Inflammatory macrophage (primary cell): ENCODE measurements at places on chromosomes 16 and 17.

DNA sequence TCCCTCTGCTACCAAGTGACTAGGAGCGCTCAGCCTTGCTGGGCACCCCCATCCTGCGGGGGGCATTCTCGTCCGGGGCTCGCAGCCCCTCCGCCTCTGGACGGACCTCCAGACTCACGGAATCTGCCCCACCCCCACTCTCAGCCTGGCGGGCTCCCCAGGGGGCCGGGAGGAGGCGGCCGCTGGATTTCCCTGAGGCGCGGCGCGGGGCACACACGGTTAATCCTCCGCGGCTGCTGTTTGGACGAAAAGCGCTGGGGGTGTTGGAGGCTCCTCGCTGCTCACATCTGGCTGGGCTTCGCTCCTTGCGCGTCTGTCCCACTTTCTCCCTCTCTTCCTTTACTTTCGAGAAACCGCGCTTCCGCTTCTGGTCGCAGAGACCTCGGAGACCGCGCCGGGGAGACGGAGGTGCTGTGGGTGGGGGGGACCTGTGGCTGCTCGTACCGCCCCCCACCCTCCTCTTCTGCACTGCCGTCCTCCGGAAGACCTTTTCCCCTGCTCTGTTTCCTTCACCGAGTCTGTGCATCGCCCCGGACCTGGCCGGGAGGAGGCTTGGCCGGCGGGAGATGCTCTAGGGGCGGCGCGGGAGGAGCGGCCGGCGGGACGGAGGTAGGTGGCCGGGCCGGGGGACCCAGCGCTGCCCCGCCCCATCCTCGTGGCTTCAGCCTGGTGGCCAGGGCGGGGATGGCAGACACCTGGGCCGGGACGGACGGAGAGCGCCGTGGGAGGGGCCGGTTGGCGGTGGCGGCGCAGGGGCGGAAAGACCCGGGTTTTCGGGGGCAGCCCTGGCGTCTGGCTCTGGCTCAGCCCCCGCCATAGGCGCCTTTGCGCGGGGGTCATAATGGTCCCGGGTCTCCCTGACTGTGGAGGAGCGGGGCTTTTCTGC lies at the start of gene C1QTNF1:
Gene C1QTNF1 (plus strand): TSS at position 284 of the 886 bp plus-strand sequence. CDS start 19,800 bp downstream, outside the sequence.
- no peak for DNase-seq

GRCh38 chr16:88685156-88686061 lies 898 bp downstream of the SNAI3 start:
- DNase-seq: peak; percentile 68

- peak; percentile 61 for DNase-seq
Measured at GRCh38 chr17:28896884-28897768, at the start of gene FLOT2. TSS of gene FLOT2 (minus strand) at chr17:28897733. CDS start at chr17:28897574, 159 bp downstream.

DNA sequence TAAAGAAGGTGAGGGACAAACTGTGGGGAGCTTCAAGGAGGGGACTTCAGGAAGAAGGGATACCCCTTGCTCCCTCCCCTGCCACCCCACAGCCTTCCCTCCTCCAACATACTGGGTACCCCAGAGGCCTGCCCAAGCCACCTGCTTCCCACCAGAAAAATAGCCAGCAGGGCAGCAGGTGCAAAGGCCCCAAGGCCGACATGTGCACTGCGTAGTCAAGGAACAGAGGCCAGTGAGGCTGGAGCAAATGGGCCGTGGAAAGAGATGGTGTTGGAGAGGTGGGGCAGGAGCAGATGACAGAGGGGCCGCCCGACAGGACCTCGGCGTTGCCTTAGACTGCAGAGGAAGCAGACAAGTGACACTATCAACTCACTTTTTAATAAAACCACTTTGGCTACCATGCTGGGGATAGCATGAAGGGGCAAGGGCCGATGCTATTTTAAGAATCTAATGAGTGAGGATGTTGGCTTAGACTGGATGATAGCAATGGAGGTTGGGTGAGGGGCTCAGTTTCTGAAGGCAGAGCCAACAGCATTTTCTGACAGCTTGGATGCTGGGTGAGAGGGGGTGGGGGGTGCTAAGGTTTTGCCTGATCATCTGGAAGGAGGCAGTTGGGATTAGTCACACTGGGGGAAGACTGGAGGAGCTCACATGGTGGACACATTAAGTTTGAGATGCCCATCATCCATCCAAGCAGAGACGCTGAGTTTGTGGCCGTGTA lies 72.8 kb upstream of the TOB1 start:
- DNase-seq: no peak

- DNase-seq: peak; percentile 69
Measured at GRCh38 chr17:50931144-50931908, 65.2 kb upstream of the TOB1 start.

DNA sequence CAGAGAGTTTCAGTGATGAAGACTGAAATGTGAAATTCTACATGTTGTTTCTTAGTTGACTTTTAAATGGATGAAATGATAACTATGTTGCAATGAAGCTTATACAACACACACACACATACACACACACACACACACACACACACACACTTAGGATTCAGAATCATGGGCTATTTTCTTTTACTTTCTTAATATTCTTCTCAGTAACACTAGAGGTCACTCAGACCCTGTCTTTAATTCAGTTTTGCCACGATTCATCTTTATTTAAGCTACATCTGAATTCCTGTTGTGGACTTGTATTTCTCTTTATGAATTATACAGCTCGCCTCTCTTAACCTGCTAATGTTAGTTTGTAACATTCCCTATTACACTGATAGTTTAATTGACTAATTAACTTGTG lies 109.6 kb upstream of the GOT2 start:
- peak; percentile 45 for DNase-seq

GRCh38 chr17:55690105-55690508 lies 32.6 kb downstream of the TMEM100 start:
- DNase-seq: peak; percentile 82

- no peak for DNase-seq
Measured at GRCh38 chr17:67253384-67253783, 8.4 kb upstream of the HELZ start.

GRCh38 chr17:18040261-18040858 lies 1.2 kb downstream of the GID4 start:
- no peak for DNase-seq

DNA sequence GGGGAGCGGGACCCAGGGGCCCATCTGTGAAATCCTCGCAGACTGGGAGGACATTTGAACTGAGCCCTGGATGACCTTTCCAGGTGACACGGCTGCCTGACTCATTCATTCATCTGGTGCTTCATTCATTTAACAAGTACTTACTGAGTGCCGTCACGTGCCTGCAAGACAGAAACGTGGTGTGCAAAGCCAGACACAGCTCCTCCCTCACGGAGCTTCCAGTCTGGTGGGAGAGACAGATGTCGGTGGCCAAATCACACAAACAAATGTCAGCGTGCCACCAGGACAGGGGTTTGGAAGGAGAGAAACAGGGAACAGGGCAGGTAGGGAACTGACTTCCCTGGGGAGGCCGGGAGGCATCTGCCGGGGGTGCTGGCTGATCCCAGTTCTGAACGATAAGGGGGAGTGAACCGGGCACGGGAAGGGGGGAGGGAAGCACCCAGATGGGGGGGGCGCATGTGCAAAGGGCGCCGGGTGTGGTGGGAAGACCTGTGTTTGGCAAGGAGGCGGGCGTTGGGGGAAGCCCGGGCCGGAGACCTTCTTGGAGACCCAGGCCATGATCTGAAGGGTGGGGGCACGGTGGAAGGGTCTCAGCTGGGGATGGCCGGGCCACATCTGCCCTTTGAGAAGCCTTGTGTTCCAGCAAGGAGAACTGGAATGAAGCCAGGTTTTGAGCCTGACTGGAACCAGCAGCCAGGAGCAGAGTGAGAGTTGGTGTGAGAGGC lies 93.6 kb upstream of the CIBAR2 start:
- no peak for DNase-seq

DNA sequence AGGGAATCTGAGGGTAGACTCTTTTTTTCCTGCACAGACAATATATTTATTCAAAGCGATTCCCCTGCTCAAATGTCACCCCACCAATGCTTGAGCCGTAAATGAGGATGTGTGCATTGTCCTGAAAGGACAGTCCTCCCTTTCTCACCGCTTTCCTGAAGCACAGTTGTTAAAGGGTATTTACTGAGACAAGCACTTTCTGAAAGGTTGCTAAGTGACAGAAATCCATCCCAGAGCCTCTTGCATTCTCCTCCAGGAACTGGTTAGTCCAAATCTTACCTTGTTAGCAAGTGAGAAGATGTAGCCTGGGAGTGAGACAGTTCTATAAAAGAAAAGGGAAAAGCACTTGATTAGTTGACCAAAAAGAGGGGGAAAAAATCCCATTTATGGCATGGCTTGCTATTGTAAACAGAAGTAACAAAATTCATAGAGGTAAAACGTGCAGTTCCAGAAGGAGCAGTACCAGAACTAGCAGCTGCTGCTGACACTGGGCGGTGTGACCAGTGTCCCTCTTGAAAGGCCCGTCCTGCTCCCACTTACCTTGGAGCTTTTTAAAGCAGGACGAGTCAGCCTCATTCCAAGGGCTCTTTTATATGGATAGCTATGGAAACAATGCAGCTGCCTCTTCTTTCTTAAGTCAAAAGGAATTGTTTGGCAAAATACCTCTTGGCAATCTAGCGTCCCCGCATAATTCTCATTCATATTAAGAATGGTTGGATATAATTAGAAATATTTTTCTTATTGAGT lies at the start of gene MYH2:
Gene MYH2 (minus strand): TSS at position 563 of the 747 bp plus-strand sequence. CDS start 1,738 bp downstream, outside the sequence.
- DNase-seq: no peak

GRCh38 chr16:3158026-3158509 lies 23.2 kb downstream of the ZNF213 start:
- DNase-seq: no peak

DNA sequence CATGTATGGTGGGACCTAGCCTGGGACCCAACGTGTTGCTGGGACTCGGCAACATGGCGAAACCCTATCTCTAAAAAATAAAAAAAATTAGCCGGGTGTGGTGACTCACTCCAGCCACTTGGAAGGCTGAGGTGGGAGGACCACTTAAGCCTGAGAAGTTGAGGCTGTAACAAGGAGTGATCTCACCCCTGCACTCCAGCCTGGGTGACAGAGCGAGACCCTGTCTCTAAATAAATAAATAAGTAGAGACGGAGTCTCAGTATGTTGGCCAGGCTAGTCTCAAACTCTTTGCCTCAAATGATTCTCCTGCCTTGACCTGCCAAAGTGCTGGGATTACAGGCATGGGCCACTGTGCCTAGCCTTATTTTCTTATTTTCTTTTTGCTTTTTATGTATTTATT lies 10.1 kb upstream of the CNP start:
- DNase-seq: no peak

DNA sequence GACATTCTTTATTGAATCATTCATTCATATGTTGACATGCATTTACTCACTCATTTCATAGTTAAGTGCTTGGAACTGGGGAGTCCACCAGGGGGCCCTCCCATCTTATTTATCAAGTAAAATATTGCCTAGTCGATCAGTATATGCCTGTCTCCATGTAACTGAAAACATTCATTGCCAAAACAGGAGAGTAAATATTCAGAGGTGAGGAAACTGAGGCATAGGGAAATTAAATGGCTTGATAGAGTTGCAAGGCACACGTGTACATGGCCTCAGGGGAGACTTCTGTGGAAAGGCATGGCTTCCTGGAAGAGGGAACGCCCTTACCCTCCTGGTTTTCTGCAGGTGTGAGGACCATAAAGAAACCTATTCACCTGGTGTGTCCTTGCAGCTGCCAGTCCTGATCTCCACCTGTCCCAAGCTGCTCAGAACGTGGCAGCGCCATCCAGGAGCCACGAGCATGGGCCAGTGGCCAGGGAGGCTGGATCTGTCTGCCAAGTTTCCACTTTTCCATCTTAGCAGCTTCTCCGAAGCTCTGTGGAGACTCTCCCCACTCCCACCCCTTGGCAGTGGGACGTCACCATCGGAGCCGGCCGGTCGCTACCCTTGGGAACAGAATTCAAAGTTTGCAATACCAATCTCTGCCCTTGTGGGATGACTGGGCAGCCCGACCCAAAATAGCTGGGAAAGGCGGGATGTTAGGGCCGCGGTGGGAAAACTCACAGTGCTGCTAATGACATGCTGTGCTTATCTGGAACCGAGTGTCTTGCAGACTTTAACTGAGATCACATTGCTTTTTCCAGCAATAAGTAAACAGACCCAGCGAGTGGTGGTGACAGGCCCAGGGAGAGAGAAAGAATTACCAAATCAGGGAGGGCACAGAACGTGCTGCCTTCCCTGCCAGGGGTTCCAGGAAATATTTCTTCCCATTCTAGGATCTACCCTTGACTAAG lies 4.1 kb upstream of the C1QTNF1 start:
- peak; percentile 77 for DNase-seq

DNA sequence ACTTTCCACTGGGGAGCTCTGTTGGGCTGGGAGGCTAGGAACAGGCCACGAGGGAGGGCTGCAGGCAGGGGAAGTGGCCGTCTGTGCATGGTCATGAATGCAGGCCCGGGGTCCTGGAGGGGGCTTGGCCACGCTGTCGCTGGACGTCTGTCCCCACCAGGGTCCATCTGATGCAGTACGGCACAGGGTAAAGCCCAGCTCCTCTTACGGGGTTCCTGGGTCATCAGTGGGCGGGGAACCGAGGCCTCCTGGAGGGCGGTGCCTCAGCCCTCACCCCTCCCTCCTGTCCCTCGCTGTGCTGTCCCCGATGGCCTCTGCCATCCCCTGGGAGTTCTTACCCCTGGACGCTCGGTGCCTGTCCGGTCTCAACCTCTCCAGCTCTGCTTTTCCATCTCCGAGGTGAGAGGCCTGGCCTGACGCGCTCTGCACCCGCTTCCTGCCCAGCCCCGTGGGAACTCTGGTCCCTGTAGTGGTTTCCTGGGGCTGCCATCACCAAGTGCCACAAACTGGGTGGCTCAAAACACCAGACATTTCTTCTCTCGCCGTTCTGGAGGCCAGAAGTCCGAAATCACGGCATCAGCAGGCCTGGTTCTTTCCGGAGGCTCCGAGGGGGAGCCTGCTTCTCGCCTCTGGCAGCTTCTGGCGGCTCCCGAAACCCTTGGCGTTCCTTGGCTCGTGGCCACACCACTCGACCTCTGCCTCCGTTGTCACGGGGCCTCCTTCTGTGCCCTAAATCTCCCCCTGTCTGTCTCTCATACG lies 182.8 kb downstream of the SEC14L1 start:
- no peak for DNase-seq

DNA sequence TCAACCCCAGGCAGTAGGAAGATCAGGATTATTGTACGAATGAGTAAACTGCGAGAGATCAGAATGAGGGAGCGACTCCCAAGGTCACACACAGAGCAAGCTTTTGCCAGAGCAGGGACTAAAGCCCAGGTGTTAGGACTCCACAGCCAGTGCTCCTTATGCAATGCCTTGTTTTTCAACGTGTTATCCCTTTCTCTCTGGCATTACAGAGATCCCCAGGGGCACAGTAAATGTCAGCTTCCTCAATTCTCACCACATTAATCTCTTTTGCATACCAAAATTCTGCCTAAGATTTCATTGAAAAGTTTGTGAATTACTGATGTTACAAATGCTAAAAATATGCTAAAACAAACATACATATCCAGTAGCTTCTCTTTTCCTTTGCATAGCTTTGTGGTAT lies 68.1 kb upstream of the CES5A start:
- no peak for DNase-seq

GRCh38 chr16:55480228-55480655 lies 1.2 kb downstream of the MMP2 start:
- DNase-seq: no peak
